Activated naive CD8-positive, alpha-beta T cell treated with anti-CD3 and anti-CD28 coated beads for 36 hours (primary cell): ENCODE measurements at places on chromosomes 1 and 21. TPM values are rescaled to one million over a fixed set of nuclear protein-coding genes. Genes with fewer than 3 reads are reported as not detected.

The CCDC27 gene
- not detected for total RNA-seq

The SPRR5 gene
- total RNA-seq = not detected

The AMY1B gene
- total RNA-seq = not detected

The SAMSN1 gene
- total RNA-seq = 119 TPM

The MATN1 gene
- 1.1 TPM for total RNA-seq

The RCSD1 gene
- total RNA-seq = 56.4 TPM

The IQGAP3 gene
- 14.9 TPM for total RNA-seq

The FLG2 gene
- not detected for total RNA-seq

- DNase-seq = no peak
Observed at GRCh38 chr1:208248307-208248801, 4.2 kb upstream of the PLXNA2 start.

GRCh38 chr1:180536821-180537372 lies 21.9 kb upstream of the OVAAL start:
- DNase-seq = no peak

GRCh38 chr1:93155335-93155734 lies 24.9 kb downstream of the TMED5 start:
- DNase-seq = no peak

DNA sequence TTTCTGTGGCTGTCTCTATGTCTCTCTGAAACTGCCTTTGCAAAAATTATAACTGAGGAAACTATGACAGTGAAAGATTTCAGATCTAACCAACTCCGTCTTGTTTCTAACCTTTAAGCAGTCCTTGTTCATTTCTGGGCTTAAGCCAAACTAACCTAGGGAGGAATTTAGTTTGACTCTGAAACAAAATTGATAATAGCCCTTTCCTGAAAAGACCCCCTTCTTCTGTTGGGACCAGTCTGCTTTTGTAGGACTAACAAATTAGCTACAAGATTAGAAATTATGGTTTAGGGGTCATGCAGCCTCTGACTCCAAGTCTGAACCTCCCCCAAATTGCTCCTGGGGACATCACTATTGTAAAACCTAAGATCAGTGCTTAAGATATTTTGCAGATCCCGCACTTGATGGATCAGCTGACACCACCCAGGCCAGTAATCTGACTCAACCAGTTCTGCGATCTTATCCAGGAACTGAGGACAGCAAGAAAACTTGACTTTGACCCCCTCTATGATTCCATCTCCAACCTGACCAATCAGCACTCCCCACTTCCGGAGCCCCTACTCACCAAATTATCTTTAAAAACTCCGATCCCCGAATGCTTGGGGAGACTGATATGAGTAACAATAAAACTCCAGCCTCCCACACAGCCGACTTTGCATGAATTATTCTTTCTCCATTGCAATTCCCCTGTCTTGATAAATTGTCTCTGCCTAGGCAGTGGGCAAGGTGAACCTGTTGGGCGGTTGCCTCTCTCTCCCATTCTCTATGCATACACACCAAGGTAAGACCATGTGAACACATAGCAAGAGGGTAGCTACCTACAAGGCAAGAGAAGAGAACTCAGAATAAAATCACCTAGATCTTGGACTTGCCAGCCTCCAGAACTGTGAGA lies 11.1 kb upstream of the TRIM63 start:
- DNase-seq = no peak

DNA sequence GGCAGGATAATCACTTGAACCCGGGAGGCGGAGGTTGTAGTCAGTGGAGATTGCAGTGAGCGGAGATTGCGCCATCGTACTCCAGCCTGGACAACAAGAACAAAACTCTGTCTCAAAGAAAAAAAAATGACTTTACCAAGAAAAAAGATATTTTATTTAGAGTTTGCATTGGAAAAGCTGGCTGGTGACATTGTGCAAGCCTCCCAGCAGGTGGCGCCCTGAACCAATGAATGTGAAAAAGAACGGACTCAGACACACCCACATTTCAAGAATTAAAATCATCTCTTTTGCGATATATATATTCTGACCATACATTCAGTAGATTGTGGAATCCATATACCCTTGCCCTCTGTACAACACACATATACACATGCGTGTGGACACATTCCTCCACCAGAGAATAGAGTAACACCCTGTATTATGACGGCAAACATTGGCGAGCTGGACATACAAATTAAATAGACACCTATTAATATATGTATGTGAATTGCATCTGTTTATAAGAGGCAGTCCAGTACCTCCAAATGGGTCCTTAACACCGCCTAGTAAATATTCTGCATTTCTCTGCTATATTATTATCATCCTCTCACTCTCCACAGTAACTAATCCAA lies 39.0 kb upstream of the CADM3 start:
- DNase-seq = peak; percentile 51

DNA sequence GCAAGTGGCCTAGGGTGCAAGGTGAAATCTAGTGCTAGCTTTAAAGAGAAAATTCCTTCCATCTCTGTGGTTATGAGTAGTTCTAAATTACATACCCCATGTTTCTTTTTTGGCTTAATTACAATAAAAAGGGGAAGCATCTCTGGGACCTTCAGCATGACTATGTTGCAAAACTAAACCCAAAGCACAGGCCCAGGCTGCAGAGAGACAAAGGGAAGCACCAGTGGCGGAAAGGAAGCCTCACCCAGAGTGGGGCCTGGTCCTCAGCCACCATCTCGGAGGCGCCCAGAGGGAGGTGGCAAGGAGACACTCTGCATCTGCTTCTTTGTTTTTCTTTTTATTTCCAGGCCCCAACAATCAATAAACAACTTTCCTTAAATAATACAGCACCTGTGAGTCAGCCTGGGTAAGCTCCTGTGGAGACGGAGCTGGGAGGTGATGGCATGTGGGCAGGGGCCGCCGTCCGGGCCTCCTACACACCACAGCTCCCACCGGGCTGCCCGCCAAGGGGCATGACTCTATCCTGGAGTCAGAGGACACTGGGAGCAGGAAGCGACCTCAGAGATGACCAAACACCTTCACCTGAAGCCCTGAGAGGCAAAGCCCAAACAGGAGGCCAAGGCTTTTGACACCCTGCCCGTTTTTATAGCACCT lies 21.7 kb downstream of the ITPKB start:
- DNase-seq = no peak

GRCh38 chr1:15758953-15759661 lies 512 bp downstream of the FBLIM1 start:
- DNase-seq = no peak

DNA sequence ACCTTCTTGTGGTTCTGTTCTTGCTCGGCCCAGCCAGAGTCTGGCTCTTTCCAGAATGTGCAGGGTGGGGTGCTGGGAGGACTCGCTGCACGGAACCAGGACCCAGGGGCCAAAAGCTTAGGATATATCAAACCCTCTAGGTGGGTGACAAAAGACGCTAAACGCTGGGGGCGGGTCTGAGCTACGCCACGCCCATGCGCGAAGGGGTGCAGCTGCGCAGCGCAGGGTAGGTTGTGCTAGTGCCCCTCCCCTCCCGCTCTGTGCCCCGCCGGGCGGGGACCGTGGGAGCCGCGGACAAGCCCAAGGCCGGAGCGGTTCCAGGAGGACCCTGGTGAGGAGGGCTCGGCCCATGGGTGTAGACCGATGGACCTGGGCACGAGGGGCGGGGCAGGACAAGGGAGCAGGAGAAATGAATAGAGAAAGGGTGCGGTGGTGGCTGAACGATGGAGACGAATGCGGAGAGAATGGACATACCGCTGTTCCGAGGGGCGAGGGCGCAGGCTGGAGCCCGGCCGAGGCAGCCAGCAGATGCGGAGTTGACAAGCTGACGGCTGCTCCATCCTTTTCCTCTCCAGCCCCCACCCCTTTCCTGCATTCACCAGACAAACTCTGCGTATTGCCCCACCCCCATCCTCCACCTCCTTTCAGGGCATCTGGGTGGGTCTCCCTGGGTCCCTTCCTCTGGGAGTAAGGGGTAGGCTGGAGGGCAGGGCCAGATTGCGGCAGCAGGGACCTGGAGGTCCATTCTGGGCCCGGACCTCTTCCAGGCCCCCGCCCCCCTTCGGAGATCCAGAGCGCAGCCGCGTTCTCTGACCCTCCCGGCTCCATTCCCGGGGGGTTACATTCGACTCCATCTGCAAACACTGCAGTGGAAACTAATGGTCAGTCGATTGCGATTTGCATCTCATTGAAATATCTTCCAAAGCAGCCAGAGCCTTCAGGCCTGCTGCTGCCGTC lies at the start of gene RUSC1:
TSS of gene RUSC1 (plus strand) at position 234 of the 957 bp plus-strand sequence. CDS start 880 bp downstream, outside the sequence.
- DNase-seq = peak; percentile 78

- no peak for DNase-seq
Observed at GRCh38 chr1:71649608-71650007, 568.8 kb upstream of the ZRANB2 start.

- no peak for DNase-seq
Observed at GRCh38 chr1:13623021-13623637, 39.5 kb downstream of the PDPN start.

DNA sequence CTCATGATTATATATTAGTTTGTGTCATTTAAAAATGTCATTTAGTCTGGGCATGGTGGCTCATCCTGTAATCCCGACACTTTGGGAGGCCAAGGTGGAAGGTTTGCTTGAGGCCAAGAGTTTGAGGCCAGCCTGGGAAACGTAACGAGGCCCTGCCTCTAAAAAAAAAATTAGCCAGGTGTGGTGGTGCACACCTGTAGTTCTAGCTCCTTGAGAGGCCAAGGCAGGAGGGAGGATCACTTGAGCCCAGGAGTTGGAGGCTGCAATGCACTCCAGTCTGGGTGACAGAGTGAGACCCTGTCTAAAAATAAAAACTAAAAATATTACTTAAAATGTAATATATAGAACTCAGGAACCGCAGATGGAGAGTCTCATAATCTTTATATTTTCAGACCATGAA lies 34.6 kb downstream of the RUNX3 start:
- DNase-seq = no peak

GRCh38 chr1:181551249-181551648 lies 67.9 kb downstream of the CACNA1E start:
- DNase-seq = peak; percentile 1

DNA sequence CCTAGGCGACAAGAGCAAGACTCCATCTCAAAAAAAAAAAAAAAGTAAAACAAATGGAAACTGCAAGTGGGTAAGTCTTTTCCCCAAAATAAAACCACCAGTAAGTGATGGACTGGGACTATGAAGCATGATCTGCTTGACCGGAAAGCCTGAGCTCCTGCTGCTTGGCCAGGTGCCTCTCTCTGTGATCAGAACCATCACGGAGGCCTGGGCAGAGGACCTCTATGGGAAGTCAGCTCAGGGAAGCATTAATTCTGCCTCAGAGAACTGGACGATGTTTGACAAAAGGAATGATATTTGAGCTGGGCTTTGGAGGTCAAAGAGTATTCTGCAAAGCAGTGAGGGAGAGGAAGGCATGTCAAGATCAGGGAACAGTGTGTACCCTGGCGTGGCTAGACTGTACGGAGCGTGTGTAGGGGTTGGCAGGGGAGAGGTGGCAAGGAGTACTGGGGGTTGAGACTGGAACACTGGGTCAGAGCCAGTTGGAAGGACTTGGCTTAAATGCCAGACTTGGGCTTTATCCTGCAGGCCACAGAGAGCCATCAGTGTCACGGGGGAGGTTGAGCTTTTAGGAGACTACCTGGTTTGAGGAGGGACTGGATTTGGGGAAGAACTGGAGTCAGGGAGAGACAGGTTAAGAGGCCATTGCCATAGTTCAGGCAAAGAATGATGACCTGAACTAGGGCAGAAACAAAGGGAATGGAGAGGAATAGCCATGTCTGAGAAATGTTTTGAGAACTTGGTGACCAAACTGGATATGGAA lies 16.4 kb downstream of the ATP1A2 start:
- DNase-seq = no peak

- DNase-seq = no peak
Observed at GRCh38 chr21:35743571-35743970, 316.8 kb downstream of the SETD4 start.
